Urinary bladder (tissue), 4 donors: ENCODE measurements at places on chromosomes 13 and 19.

- DNase-seq: no peak
These were observed 152.2 kb upstream of the UBL3 start for GRCh38 chr13:30002577-30002976.

- DNase-seq: no peak
These were observed 78.3 kb downstream of the IER2 start for GRCh38 chr19:13228561-13228960.

GRCh38 chr19:37056776-37057175, 21.5 kb upstream of the ZNF420 start:
- no peak for DNase-seq

DNA sequence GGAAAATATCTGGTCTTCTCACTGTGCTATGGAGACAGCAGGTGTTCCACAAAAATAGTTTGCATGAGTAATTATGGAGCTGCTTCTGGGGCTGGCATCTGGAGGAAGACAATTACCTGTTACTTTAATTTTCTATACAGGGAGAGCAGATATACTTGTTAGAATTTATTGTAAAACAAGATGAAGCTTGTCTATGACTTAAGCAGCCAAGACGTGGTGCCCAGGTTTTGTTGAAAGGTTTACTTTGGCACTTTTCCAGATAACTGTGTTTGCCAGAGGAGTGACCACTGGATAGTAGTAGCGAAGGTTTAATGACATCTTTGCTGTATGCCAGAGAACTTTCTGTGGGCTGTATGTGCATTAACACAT, 134.5 kb upstream of the KL start:
- DNase-seq: peak; percentile 63

DNA sequence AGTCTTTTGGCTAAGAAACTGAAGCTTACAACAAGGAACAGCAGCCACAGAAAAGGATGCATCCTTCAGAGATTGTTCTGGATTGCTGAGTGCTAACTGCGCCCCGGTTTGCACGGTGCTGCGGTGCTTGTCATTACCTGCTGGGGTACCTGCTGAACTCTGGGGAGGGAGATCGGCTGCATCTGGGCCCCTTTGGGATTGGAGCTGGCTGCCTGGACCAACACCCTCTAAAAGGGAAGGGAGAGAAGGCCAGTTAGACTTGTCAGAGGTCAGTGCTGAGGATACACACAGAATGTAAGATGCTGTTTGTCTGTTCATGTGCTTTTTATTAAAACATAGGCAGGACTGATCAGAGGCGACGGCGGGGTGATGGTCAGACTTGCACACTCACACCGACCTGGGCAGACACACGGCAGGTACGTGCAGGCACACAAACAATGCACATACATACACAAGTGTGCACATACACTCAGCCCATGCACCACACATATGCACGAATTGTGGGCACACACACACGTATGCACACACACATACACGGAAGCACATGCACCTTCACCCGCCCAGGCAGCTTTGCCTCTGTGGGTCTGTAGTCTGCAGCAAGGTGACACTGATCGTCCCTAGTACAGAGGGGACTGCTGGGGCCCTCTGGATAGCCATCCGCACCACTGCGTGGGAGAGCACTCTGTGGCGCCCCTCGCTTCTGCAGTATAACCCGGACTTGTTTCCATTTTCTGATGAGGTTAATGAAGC, 66.1 kb downstream of the RFX2 start:
- no peak for DNase-seq

DNA sequence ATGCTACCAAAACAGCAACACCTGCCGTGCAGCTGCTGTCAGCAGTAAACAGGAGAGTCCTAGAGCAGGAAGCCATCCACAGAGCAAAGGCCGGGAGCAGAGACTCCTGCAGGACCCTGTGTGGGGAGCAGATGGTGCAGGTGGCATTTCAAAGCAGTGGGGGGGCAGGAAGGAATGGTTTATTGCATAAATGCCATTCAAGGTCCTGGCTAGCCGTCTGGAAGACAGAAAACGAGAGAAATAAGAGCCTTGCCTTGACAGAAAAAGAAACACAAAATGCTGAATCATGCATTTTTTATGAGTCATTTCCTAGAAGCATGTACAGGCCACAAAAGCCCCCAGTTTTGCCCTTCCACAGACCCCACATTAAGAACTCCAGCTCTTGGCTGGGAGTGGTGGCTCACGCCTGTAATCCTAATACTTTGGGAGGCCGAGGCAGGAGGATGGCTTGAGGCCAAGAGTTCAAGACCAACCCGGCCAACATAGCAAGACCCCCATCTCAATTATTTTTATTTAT, 5.4 kb downstream of the RSPH6A start:
- DNase-seq: no peak

DNA sequence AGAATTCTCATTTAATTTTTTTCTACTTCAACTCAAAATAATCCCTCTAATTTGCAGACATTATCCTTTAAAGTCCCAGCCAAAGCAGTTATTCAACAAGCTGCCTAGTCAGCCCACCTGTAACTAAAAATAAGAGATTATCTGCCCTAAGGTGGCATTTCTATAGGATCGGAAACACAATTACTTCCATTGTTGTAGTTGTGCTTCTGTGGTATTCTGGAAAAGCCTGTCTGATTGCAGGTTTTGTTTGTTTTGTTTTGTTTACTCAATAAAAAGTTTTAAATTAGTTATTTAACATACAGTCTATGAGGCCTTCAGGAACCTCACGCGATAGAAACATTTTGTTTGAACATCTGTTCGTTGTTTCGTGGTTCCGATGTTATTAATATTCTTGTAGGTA, 101.0 kb downstream of the ZIC5 start:
- no peak for DNase-seq

GRCh38 chr13:46373623-46374022, 13.4 kb downstream of the RUBCNL start:
- no peak for DNase-seq

- no peak for DNase-seq
These were observed 39.2 kb downstream of the TNFRSF19 start for GRCh38 chr13:23609414-23609760.

DNA sequence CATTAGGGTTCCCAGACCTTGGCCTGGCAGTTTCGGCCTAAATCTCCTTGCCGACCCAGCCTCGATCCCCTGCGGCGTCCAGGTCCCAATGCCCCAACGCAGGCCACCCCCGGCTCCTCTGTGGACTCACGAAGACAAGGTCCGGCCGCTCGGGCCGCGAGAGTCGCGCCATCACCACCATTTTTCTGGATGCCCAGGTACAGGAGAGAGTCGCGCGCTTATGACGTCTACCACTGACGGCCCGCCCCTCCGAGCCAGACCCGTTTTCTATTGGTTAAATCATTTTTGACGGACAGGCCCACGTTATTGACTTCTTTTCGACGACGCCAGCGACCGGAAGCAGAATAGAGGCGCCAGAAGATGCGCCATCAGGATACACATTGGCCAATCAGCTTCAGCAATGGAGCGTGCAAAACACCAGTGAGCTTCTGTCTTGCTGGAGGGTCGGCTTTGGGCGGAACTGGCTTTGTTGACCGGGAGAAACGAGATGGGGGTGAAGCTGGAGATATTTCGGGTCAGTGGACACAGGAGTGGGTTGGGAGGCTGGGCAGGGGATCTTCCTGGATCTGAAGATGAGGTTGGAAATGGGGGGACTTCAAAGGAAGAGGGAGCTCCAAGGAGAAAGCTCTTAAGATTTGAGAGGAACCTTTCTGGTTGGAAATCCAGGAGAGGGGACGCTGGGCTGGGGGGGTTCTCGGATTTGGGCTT, at the start of the genes PET100 and XAB2:
PET100 (plus strand) TSS at position 447 of the 708 bp plus-strand sequence; CDS start at position 488, 41 bp downstream.
XAB2 (minus strand) TSS at position 199 of the 708 bp plus-strand sequence; CDS start at position 181, 18 bp downstream.
- peak; percentile 99 for DNase-seq

GRCh38 chr13:51818276-51818675, 14.3 kb upstream of the DHRS12 start:
- no peak for DNase-seq

GRCh38 chr13:85616275-85616674, 182.9 kb downstream of the SLITRK6 start:
- no peak for DNase-seq

DNA sequence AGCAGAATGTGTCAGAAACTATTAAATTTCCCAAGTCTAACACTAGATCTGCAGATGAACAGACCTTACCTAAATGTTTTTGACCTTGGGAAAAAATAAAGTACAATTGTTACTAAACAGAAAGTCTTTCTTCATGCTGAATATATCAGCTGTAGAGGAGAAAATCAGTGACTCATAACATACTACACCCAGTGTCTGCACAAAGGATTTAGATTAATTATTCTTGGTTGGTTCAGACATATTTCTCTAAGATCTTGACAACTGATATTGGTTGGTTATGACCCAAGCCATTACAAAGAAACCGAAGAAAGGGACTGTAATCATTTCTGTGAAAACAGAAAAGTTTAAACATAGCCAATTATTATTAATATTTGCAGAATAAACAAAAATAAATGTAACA, 225.1 kb downstream of the HS6ST3 start:
- no peak for DNase-seq

- no peak for DNase-seq
These were observed 20.6 kb downstream of the BRSK1 start for GRCh38 chr19:55304279-55304978.

- DNase-seq: no peak
These were observed 24.6 kb downstream of the NOSIP start for GRCh38 chr19:49555600-49556411.

DNA sequence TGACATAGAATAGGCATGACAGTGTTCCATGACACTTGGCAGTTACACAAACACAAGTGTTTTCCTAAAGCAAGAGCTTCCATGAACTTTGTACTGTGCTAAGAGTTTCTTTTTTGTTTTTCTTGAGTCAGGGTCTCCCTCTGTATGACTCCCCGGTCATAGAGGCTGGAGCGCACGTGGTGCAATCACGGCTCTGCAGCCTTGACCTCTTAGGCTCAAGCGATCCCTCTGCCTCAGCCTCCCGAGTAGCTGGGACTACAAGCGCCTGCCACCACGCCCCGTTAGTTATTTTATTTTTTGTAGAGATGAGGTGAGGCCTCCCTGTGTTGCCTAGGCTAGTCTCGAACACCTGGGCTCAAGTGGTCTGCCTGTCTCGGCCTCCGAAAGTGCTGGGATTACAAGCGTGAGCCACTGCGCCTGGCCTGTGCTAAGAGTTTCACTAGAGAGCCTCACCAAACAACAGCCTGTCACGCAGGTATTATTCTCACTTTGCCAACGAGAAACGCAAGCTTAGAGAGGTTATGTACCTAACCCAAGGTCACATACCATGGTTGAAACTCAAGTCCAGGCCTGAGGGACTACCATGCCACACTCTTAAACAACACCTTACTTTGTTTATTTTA, 355.9 kb downstream of the KLF12 start:
- DNase-seq: no peak

- no peak for DNase-seq
These were observed 721.9 kb upstream of the SLC10A2 start for GRCh38 chr13:103788061-103788652.

- no peak for DNase-seq
These were observed 31.2 kb downstream of the LACC1 start for GRCh38 chr13:43910856-43911255.

DNA sequence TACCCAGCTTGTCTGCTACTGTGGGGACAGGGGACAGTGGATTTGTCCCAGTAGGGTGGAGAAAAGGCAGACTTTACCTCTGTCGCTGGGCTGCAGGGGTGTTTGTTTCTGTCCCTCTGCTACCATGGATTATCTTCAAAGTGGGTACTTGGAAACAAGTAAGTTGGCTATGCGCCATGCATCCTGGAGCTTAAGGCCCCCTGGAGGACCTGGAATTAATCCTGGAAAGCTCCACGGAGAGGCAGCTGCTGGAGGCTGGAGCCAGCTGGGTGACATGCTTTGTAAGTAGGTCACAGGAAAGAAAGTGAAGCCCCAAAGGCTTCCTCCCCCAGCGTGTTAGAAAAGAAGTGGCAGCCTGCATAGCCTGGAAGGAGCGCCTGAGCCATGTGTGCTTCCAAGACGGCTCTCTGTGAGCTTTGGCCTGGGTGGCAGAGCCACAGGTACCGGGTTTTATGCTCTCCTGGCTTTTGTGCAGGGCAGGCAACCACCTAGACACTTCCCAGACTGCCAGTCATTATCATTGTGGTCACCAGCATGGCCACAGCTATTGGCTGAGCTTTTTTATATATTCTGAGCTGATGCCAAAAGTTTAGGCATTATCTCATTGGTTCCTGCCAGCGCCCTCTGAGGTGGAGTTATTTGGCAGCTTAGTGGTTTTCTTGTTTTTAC, 9.5 kb downstream of the B3GLCT start:
- DNase-seq: no peak

- DNase-seq: no peak
These were observed 32.1 kb upstream of the SLC7A9 start for GRCh38 chr19:32901504-32902161.

DNA sequence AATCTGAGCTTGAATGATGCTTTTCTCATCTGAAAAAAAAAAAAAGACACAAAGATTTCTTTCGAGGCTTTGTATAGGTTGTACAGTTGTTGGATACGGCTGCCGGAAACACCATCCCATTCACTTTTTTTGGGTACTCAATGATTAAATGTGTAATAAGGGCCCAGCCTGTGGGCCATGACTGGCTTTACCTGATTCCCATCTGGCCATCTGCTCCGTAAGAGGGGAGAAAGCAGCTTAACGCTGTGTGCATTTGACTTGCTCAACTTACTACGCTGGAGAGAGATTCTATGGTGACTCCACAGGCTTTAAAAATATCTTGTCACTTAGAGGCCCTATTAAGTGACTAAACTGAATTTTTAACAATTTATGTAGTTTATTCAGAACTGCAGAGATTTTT, 731 bp downstream of the ZNF558 start:
- no peak for DNase-seq
